ENCODE measurements at places on chromosomes 13 and 19. TPM values are rescaled to one million over a fixed set of nuclear protein-coding genes. Genes with fewer than 3 reads are reported as not detected.

- peak overlapping the region; percentile 77 for H3K27ac ChIP-seq
- peaks cover 47% of the 10 kb centered on the region for H3K4me1 ChIP-seq
- DNase-seq, result peak; percentile 36
- H3K4me3 ChIP-seq, result no peak overlapping the region
- peaks cover 4% of the 10 kb centered on the region for H3K36me3 ChIP-seq
Measured at GRCh38 chr13:31909864-31910551, 121.6 kb upstream of the FRY start.

GRCh38 chr13:113912596-113912995 lies 48.7 kb upstream of the GAS6 start:
- H3K4me1 ChIP-seq, result peaks cover 16% of the 10 kb centered on the region
- no peak for DNase-seq

DNA sequence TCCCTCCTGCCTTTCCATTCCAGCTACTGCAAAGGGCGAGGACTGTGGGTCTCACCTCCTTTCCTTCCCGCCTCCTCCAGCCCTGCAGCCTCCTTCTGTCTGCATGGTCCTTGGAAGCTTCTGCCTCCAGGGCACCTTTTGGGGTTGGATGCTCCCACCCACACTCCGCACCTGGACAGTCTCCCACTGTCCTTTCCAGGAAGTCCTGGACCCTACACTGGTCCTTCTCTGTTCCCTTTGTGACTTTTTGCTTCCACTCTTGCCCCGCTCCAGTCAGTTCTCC lies 130.8 kb downstream of the USP12 start:
- DNase-seq, result no peak
- H3K36me3 ChIP-seq, result peaks cover 5% of the 10 kb centered on the region

- H3K27me3 ChIP-seq, result no peaks in the 10 kb centered on the region
- DNase-seq, result no peak
- H3K36me3 ChIP-seq, result peaks cover 11% of the 10 kb centered on the region
- peaks cover 10% of the 10 kb centered on the region for H3K4me1 ChIP-seq
Measured at GRCh38 chr19:47754206-47755064, 9.1 kb downstream of the NOP53 start.

DNA sequence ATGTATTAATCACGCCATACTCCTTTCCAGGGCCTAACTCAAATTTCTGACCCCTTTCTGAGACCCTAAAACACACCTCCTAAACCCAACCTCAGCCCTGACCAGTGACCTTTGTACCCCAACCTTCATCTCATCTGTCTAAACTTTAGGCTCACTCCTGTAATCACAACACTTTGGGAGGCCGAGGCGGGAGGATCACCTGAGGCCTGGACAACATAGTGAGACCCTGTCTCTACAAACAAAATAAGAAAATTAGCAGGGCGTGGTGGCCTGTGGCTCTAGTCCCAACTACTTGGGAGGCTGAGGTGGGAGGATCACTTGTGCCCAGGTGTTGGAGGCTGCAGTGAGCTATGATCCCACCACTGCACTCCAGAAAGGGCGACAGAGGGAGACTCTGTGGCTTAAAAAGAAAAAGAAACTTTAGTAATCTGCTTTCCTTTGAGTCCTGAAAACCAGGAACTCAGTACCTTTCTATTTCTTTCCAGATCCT lies 4.7 kb downstream of the RTN2 start:
- H3K4me1 ChIP-seq, result peaks cover 15% of the 10 kb centered on the region
- no peak for DNase-seq
- peaks cover 4% of the 10 kb centered on the region for H3K27me3 ChIP-seq
- no peaks in the 10 kb centered on the region for H3K36me3 ChIP-seq

- no peak overlapping the region for H3K27ac ChIP-seq
- peaks cover 3% of the 10 kb centered on the region for H3K4me1 ChIP-seq
- no peak overlapping the region for H3K4me3 ChIP-seq
- DNase-seq, result no peak
- peaks cover 9% of the 10 kb centered on the region for H3K36me3 ChIP-seq
- no peaks in the 10 kb centered on the region for H3K27me3 ChIP-seq
Measured at GRCh38 chr13:26406791-26407190, 150.7 kb upstream of the WASF3 start.

DNA sequence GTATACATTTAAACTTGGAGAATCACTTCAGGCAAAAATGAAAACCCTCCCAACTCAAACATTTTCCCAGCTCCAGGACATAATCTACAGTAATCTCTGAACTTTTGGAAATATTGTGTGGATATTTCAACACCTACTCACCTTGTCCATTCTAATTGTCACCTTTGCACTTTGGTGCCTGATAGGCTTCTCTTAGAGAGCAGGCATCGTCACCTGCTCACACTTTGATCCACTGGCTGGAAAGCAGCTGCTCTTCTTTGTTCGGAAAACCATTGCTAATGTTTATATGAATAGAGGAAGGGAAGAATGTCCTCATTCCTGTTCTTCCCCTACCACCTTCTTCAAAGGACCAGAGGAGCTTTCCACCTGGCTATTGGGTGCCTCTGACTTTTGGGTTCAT lies 411.2 kb downstream of the FGF9 start:
- no peak overlapping the region for H3K4me3 ChIP-seq
- peaks cover 28% of the 10 kb centered on the region for H3K4me1 ChIP-seq
- H3K27ac ChIP-seq, result peak overlapping the region; percentile 17
- no peak for DNase-seq
- H3K27me3 ChIP-seq, result no peaks in the 10 kb centered on the region
- peaks cover 2% of the 10 kb centered on the region for H3K36me3 ChIP-seq

DNA sequence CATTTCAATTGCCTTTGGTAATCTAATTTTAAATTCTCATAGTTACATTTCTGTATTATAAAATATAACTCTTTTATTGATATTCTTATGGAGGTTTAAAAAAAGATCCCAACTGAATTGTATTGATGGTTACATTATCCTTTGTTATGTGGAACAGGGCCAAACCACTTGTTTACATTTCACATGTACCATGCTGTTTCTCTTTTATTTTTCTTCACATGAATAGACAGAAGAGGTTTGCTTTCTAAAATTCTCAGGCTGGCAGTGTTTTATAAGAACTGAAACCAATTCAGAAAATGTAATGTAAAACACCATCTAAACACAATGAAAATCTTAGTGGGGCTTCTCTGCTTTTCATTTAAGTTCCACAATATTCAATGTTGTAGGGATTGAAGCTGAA lies 122.5 kb downstream of the GPC5 start:
- H3K27ac ChIP-seq, result no peak overlapping the region
- H3K4me1 ChIP-seq, result no peaks in the 10 kb centered on the region
- no peaks in the 10 kb centered on the region for H3K36me3 ChIP-seq
- no peak overlapping the region for H3K4me3 ChIP-seq

DNA sequence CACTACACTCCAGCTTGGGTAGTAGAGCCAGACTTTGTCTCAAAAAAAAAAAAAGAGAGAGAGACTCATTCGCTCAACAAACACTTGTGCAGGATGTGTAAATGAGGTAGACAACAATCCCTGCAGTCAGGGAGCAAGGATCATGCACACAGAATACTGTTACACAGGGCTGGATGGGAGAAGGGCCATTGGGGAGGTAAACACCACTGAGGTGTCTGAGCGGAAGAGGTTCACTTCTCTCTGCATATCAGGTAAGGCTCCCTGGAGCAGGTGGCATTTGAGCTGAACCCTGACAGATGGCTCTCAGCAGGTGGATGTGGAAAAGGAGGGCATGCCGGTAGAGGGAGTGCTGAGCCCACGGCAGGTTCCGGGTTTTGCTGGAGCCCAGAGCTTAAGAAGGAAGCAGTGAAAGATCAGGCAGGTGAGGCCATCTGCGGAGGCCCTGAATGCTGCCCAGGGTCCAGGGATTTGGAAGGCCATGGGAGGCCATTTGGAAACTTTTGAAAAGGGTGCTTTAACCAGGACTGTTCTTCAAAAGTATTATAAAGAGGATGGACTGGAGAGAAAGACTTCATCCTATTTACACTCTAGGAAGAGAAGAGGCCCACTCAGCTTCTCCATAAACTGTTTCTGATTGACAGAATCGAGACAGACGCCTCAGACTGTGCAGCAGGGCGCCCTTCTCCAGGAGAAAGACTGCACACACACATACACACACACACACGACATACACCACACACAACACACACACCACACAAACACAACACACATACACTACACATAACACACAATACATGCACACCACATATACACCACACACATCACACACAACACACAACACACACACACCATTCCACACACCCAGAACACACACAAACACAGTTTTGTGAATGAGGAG lies 199.4 kb downstream of the USP12 start:
- H3K27ac ChIP-seq, result no peak overlapping the region
- H3K4me1 ChIP-seq, result peaks cover 8% of the 10 kb centered on the region

GRCh38 chr13:39167018-39167417 lies 128.8 kb downstream of the NHLRC3 start:
- no peak for DNase-seq
- no peak overlapping the region for H3K4me3 ChIP-seq
- H3K36me3 ChIP-seq, result no peaks in the 10 kb centered on the region
- H3K27ac ChIP-seq, result no peak overlapping the region
- peaks cover 21% of the 10 kb centered on the region for H3K27me3 ChIP-seq

DNA sequence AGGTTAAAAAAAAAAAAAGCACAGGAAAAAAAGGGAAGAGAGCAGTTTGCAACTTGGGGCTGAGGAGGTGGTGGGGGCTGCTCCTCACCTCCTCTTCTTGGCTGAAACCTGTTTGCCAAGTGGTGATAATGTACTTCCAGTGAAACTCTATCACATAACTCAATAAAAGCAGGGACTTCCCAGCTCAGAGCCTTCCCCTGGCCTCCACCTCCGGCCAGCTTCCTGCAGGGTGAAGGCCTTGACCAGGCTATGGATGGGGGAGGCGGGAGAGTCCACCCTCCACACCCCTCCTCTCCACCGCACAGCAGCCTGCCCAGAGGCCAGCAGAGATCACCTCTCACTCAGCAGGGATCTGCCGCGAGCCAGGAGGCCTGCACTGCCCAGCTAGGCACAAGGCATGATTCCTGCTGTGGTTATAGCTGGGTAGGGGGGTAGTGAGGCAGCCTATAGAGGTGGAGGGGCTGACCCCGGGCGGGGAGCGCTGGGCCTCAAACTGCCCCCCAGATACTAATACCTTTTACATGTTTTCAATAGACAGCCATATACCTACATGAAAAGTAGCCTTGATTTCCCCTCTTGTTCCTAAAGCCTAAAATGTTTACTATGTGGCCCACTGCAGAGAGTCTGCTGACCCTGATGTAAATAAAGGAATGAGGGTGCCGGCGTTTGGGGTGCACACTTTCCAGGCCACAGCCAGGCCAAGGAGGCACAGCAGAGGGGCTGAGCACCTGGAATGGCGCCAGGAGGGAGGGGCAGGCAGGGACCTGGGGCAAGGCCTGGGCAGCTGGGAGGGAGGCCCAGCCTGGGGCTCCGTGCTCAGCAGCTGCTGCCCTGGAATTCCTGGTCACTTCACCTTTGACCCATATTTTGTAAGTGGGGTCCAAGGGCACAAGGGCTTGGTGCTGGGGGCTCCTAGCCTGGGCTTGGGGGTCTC lies 10.3 kb downstream of the ZNF787 start:
- H3K27me3 ChIP-seq, result no peaks in the 10 kb centered on the region
- H3K4me1 ChIP-seq, result peaks cover 37% of the 10 kb centered on the region
- no peaks in the 10 kb centered on the region for H3K36me3 ChIP-seq
- no peak overlapping the region for H3K27ac ChIP-seq
- no peak overlapping the region for H3K4me3 ChIP-seq

GRCh38 chr13:75761369-75761768 lies 125.2 kb downstream of the LMO7 start:
- H3K4me1 ChIP-seq, result peaks cover 39% of the 10 kb centered on the region
- DNase-seq, result no peak
- H3K27ac ChIP-seq, result peak overlapping the region; percentile 94

DNA sequence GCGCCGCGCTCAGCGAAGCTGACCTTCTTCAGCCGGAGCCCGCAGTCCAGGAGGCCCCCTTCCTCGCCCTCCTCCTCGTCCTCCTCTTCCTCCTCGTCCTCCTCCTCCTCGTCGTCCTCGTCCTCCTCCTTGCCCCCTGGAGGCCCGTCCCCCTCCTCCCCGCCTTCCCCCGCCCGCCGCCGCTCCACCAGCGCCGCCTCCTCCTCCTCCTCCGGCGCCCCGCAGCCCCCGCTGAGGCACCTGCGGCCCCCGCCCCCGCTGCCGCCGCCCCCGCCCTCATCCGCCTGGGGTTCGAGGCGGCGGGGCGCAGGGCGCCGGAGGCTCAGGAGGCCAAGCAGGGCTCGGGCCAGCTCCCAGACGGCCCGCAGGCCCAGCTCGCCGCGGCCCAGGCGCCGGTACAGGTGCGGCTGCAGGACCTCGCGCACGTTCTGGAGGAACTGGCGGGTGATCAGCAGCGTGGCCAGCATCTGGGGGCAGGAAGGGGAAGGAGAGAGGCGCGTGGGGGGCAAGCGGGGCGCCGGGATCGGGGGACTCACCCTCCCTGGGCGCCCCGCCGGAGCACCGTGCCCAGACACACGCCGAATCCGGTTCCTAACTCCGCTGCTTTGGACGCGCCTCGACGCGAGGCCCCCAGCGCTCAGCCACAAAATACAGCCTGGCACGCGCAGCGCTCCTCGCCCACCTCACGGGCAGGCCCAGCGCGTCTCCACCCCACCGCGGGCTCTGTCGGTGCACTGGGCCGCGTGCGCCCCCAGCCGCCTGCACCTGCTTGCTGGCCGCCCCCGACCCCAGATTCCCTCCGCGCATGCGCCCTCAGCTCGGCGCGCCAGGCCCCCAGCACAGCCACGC lies 5.9 kb downstream of the ANO8 start:
- peak overlapping the region; percentile 85 for H3K4me3 ChIP-seq
- H3K4me1 ChIP-seq, result peaks cover 13% of the 10 kb centered on the region
- H3K36me3 ChIP-seq, result no peaks in the 10 kb centered on the region

- peak overlapping the region; percentile 88 for H3K27ac ChIP-seq
- H3K36me3 ChIP-seq, result peaks cover 11% of the 10 kb centered on the region
- no peak for DNase-seq
Measured at GRCh38 chr19:3183721-3184641, 1.7 kb upstream of the NCLN start.

GRCh38 chr19:8352134-8352827 lies 9.2 kb upstream of the KANK3 start:
- no peak overlapping the region for H3K27ac ChIP-seq
- no peak overlapping the region for H3K4me3 ChIP-seq
- peaks cover 26% of the 10 kb centered on the region for H3K27me3 ChIP-seq
- no peak for DNase-seq

GRCh38 chr19:11410682-11411081 lies 8.4 kb downstream of the RGL3 start:
- peaks cover 15% of the 10 kb centered on the region for H3K27me3 ChIP-seq
- H3K36me3 ChIP-seq, result no peaks in the 10 kb centered on the region
- no peak overlapping the region for H3K27ac ChIP-seq
- DNase-seq, result no peak

GRCh38 chr13:48275507-48275906 lies 28.0 kb upstream of the RB1 start:
- no peak for DNase-seq
- peak overlapping the region; percentile 53 for H3K27ac ChIP-seq
- no peak overlapping the region for H3K4me3 ChIP-seq
- no peaks in the 10 kb centered on the region for H3K36me3 ChIP-seq
- peaks cover 2% of the 10 kb centered on the region for H3K4me1 ChIP-seq

The SPACA4 gene
- not detected for total RNA-seq

The IFNL1 gene
- not detected for total RNA-seq

The IQCN gene
- 16.5 TPM for total RNA-seq

The PLIN4 gene
- not detected for total RNA-seq

The RINL gene
- 50.6 TPM for total RNA-seq

The IL11 gene
- total RNA-seq, result 0.25 TPM

The ZNF433 gene
- 1.3 TPM for total RNA-seq

The PLEKHG2 gene
- 119 TPM for total RNA-seq

The ADPRHL1 gene
- total RNA-seq, result 0.94 TPM
